Fibroblast of skin of scalp (primary cell): ENCODE measurements at places on chromosomes 11 and 22.

DNA sequence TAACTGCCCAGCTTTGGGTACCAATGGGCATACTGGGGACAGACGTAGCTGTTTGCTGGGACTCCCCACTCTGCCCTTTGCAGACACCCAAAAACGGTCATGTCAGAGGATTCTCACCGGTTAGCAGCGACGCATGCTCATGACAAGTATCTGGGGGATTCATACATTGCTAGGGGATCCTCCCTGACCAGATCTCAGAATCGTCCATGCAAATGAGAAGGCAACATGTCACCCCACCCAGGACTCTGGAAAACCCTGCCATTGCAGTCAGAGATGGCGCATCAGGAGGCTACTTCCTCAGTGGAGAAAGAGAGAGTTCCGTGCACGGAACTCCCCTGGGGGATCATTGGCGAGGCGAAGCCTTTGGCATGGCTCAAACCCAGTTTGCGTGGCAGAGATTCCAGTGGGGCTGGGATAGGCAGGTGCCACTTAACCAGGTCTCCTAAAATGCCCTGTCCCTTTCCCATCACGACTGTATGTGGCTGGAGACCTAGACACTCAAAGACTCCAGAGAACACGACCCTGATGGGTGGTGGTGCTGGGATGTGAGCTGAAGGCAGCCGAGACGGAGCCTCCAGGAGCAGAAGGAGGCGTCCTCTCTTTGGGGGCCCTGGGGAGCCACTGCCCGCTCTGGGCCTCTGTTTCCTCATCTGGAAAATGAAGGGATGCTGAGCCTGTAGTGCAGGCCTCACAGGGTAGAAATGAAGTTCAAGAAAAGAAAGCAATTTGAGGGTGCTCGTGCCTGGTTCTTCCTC is 4.9 kb downstream of the RGL4 start:
- no peak for DNase-seq

DNA sequence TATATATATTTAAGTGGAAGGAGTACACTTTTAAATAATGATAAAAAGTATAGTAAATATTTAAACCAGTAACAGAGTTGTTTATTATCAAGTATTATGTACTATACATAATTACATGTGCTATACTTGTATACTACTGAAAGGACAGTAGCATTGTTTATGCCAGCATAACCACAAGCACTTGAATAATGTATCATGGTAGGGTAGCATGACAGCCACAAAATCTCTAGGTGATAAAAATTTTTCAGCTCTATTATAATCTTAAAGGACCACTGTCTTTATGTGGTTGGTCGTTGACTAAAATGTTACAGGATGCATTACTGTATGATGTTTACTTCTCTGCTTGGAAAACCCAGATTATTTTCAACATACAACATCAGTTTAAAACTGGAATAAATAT is 349.2 kb downstream of the CASP12 start:
- no peak for DNase-seq

DNA sequence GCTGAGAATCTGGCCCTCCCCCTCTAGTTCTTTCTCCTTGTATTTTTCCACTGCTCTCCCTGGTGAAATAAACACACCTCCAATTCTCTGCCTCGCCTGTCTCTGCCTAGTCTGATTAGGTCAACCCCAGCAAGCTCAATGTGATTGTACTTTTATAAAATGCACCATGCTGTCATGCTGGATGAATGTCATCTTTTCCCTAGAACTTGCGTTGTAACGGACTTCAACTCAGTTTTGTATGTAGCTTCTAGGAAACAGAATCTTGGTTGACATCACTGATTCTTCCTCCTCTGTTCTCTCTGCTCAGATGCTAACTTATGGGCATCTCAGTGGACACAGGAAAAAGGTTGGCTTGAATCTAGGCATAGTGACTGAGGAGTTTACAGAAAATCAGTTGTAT is 261.9 kb upstream of the ISX start:
- no peak for DNase-seq

- no peak for DNase-seq
Observed at GRCh38 chr11:69445131-69445470, 36.4 kb upstream of the LINC01488 start.

GRCh38 chr11:4926608-4927007 is 2.5 kb upstream of the OR51G1 start:
- DNase-seq, result no peak

- no peak for DNase-seq
Observed at GRCh38 chr22:23369054-23369685, 188.9 kb downstream of the BCR start.

GRCh38 chr11:94525546-94526324 is 13.5 kb downstream of the C11orf97 start:
- DNase-seq, result peak; percentile 89

DNA sequence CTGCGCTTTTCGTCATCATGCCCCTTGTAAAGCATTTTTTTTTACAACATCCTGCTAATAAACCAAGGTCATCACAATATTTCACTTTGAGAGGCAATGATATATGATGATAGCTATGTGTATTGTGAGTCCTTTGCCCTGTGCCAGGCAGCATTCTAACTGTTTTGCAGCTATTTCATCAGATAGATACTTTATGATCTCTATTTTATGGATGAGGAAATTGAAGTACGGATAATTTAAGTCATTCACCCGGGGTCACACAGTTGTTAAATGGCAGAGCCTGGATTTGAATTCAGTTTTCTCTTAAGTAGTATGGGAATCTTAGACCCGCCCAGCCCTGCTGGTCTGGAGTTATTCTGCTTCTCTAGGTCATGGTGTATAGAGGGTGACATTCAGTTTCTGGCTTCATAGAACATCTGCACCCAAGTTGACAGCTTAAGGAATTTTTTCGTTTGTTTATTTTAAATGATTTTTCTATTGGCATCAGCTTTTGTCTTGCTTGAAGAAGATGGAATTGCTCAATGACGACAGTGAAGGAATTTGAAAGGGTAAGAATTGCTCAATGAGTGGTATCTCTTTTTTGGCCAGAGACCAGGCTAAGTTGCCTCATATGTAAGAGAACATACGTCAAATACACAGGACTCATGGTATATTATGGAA is 926 bp downstream of the PRR5L start:
- DNase-seq, result peak; percentile 84

- no peak for DNase-seq
Observed at GRCh38 chr11:107123022-107123421, 104.7 kb upstream of the GUCY1A2 start.

- no peak for DNase-seq
Observed at GRCh38 chr11:101127699-101128570, 1.7 kb downstream of the PGR start.

GRCh38 chr11:111934306-111934705 is 2.8 kb upstream of the DIXDC1 start:
- DNase-seq, result no peak

GRCh38 chr11:62004473-62004872 is 37.0 kb upstream of the FTH1 start:
- DNase-seq, result peak; percentile 74

- DNase-seq, result no peak
Observed at GRCh38 chr22:45883811-45884170, 93.2 kb downstream of the WNT7B start.

DNA sequence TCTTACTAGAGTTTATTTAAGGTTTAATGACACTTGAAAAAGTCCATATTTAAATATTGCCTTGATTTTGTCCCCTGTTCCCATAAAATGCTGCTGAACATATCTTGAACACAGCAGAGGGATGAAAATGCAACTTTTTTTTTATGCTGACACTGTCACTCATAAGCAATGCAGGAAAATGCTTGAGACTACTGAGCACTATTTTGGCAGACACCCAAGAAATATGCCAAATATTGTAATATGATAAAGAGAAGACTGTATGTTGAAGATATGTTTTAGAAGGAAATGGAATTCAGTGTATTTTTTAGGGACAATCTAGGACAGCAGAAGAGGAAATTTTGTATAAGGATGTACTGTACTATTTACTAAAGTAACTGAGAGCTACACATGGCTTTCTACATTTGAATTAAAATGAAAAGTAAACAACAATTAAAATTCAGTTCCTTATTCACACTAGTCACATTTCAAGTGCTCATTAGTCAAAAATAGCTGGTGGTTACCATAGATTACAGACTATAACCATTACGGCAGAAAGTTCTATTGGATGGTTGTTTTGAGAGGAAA is 58.6 kb downstream of the LRRC4C start:
- peak; percentile 6 for DNase-seq

- no peak for DNase-seq
Observed at GRCh38 chr11:45181193-45181888, 34.9 kb downstream of the PRDM11 start.

GRCh38 chr11:65604258-65604657 is 8.7 kb upstream of the KCNK7 start:
- DNase-seq, result no peak

- peak; percentile 56 for DNase-seq
Observed at GRCh38 chr11:250740-251299, 14.0 kb downstream of the PSMD13 start.

- DNase-seq, result no peak
Observed at GRCh38 chr22:24310969-24311368, 40.3 kb downstream of the SPECC1L start.

DNA sequence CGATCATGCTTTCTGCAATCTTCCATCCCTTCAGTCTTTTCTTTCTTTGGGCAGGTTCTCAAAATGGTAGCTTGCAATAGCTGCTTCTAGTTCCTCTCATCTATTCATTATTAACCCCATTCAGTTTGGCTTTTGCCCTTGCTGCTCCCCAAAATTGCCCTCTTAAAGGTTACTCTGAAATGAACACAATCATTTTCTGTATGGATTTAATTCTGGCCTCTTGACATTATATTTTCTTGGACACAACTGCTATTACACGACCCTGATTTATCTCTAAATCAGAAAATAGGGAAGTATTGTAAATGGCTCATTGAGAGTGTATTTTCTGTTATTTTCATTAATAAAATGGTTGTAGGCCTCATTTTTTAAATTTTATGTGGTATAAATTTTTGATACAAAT is at the start of gene ANGPTL5:
TSS of gene ANGPTL5 (minus strand) at position 101 of the 400 bp plus-strand sequence. CDS start 8,613 bp downstream, outside the sequence.
- no peak for DNase-seq

DNA sequence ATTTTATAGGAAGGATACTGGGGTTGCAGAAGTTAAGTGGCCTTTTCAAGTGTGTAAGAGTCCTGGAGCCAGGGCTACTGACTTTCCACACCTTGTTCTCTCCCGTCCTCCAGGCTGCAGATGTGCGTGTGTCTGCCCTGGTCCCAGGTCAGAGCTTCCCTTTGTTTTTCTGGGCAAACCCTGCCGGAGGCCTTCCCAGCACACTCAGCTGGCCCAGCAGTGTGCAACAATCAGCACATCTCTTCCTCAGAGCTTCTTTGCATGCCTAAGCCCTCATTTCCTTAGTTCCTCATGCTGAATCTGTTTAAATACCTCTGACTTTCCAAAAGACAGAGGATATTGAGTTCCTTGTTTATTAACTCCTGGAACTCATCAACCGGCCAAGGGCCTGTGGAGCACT is 80.6 kb downstream of the KCNJ1 start:
- DNase-seq, result no peak

- no peak for DNase-seq
Observed at GRCh38 chr11:43907028-43907975, 26.7 kb downstream of the ALKBH3 start.

DNA sequence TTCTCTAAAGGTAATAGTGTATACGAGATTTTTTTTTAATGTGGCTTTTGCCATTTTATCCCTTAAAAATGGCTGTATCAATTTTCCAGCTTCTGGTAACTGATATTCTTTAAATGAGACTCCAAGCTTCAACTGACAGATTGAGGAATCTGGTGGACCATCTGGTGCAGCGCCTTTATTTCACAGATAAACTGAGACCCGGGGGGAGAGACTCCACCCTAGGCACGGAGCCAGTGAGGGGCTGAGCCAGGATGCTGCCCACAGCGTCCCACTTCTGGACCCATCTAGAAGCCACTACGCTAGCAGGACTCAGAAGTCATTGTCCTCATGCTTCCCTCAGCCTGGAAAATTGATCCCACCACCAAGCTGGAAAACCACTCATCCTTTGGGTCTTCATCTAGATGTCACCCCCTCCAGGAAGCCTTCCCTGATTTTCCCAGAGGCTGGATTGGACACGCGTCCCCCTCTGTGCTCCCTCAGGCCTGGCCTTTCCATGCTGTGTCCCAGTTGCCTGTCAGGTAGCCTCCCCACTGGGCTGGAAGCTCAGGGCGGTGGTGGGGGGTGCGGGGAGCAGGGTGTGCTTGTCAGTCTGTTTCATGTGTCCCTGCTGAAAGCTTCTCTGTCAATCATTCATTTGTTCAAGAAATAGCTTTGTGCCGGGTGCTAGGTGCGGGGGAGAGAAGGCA is 12.3 kb upstream of the CD5 start:
- DNase-seq, result no peak

- no peak for DNase-seq
Observed at GRCh38 chr11:133898031-133898769, 52.9 kb upstream of the SPATA19 start.

DNA sequence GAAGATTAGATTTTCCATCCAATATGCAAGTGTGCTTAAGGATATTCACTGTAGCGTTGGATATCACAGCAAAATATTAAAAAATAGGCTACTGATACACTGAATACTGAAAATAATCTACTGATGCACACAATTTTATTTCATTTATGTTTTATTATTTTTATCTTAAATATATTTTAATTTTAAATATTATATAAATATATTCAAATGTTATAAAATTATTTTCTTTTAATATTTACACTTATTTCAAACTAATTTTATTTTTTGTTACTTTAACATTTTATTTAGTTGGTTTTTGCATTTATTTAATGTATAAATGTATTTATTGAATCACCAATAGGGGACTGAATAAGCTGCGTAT is 12.3 kb downstream of the MMP3 start:
- DNase-seq, result no peak

DNA sequence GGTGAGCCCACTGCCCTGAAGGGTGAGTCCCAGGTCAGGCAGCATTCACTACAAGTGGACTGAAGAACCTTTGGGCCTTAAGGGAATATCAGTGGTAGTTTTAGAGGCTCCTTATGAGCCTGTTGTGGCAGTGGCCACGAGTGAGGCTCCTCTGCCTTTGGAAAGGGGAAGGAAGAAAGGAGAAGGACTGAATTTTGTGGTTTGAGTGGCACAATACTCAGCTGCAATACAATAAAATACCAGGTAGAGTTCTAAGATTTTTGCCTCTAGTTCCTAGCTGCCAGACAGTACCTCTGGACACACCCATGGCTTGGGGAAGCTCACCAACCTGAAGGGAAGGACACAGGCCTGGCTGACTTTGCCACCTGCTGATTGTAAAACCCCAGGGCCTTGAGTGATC is 260.9 kb downstream of the DYNC2H1 start:
- no peak for DNase-seq

DNA sequence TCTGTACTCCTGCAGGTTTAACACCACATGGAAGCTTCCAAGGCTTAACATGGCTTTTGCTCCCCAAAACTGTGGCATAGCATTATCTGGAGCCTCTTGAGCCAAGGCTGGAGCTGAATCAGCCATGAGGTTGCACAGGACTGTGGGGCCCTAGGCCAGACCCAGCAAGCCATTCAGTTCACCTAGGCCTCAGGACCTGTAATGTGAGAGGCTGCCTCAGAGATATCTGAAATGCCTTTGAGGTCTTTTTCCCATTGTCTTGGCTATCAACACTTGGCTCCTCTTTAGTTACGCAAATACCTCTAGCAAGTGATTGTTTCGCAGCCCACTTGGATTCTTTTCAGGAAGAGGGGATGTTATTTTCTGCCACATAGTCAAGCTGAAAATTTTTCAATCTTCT is 72.0 kb downstream of the VPREB1 start:
- no peak for DNase-seq

- no peak for DNase-seq
Observed at GRCh38 chr11:66728038-66728692, 851 bp downstream of the SPTBN2 start.

GRCh38 chr22:43346521-43346929 is 3.4 kb upstream of the SCUBE1 start:
- peak; percentile 14 for DNase-seq

- no peak for DNase-seq
Observed at GRCh38 chr11:103904324-103904667, 132.1 kb upstream of the DDI1 start.

GRCh38 chr11:65636108-65637031 is 1.5 kb upstream of the SIPA1 start:
- DNase-seq, result no peak
